CD8-positive, alpha-beta memory T cell (primary cell): ENCODE measurements at places on chromosomes 4 and X. TPM values are rescaled to one million over a fixed set of nuclear protein-coding genes. Genes with fewer than 3 reads are reported as not detected.

GRCh38 chr4:84389406-84389805, 109.7 kb downstream of the NKX6-1 start:
- no peak for DNase-seq

The UVSSA gene
- 19.0 TPM for total RNA-seq

DNA sequence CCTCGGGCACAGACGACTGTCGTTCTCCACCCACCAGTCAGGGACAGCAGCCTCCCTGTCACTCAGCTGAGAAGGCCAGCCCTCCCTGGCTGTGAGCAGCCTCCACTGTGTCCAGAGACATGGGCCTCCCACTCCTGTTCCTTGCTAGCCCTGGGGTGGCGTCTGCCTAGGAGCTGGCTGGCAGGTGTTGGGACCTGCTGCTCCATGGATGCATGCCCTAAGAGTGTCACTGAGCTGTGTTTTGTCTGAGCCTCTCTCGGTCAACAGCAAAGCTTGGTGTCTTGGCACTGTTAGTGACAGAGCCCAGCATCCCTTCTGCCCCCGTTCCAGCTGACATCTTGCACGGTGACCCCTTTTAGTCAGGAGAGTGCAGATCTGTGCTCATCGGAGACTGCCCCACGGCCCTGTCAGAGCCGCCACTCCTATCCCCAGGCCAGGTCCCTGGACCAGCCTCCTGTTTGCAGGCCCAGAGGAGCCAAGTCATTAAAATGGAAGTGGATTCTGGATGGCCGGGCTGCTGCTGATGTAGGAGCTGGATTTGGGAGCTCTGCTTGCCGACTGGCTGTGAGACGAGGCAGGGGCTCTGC, 7.9 kb upstream of the MSANTD1 start:
- no peak for DNase-seq

GRCh38 chr4:37471971-37472370, 214.2 kb downstream of the RELL1 start:
- no peak for DNase-seq
